Left cardiac atrium (tissue), 4 donors: ENCODE measurements at places on chromosomes 5 and 9. TPM values are rescaled to one million over a fixed set of nuclear protein-coding genes. Genes with fewer than 3 reads are reported as not detected.

DNA sequence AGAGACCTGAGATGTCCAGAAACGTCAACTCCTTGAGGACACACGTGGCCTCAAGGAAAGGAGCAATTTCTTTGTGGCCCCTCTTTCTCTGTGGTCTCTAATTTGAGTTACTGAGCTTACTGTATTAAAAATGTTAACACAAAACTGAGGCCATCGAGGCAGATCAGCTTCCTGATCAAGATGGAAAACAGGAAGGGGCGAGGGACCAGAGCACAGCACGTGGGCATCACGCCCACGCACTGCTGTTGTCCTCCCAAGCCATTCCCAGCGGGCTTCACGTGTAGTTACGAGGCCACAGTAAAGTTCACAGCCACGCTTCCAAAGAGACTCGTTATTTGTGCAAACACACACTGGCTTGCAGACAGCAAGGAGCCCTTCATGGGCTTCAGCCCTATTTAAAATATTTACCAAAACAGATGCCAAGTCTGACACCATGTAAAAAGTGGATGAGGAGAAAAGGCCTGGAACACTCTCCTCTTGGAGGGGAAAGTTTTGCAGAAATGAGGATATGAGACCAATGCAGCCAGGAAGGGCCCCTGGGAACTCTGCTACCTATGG, 149.5 kb downstream of the ROR2 start:
- no peak for DNase-seq

- no peak for DNase-seq
These were observed 329.1 kb downstream of the SH3GL2 start for GRCh38 chr9:17907779-17908508.

- no peak for DNase-seq
These were observed 56.4 kb downstream of the NR3C1 start for GRCh38 chr5:143347046-143347445.

GRCh38 chr5:140251527-140251973, 51.4 kb downstream of the PFDN1 start:
- peak; percentile 47 for DNase-seq

DNA sequence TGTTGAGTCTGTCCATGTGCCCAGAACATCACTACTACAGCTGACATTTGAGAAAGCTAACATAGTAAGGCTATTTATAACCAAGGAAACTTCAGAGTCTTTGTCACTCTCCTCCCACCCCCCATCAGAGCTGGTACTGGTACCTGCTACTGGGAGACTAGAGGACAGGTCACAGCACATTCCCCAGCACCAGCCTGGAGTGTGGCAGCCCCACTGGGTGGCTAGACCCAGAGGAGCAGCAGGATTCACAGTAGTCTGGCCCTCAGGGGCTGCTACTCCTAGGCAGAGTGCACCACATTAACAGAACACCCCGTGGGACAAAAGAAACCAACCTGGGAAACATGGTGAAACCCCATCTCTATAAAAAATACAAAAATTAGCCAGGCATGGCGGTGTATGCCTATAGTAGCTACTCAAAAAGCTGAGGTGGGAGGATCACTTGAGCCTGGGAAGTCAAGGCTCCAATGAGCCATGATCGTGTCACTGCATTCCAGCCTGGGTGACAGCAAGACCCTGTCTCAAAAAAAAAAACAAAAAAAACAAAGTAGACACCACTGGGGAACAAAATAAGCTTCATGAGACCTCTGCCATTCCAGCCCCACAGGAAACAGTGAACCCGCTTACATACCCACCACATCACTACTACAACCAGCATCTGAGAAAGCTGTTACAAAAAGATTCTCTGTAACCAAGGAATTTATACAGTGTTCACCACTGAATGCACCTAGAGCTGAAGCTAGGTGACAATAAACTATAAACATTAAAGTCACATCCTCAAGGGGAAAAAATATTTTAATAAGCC, 26.3 kb upstream of the PTGER4 start:
- DNase-seq: no peak

DNA sequence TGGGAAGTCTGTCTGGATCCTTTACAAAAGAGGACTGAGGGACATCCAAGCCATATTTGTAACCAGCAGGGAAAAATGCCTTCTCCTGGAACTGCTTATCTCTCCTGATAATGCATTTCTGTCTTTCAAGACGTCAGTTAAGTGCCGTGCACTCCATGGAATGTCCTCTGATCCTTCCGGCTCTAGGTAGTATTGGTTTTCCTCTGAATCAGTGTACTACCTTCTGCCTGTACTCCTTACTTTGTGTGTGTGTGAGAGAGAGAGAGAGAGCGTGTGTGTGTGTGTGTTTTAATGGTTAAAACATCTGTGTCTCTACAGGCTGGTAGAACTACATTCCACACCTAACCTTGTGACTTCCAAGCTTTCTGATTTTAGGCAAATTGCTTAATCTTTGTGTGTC, 89.9 kb downstream of the PIP5K1B start:
- no peak for DNase-seq

Gene GPR150
- 0.10 TPM for total RNA-seq

Gene SPRY4
- 30.6 TPM for total RNA-seq
